Cortex of kidney (tissue), 1 donor: ENCODE measurements at places on chromosomes 16 and 17.

- DNase-seq = no peak
Observed at GRCh38 chr16:65793781-65794180, 572.7 kb upstream of the CDH5 start.

- no peak for DNase-seq
Observed at GRCh38 chr17:1040216-1040600, 43.3 kb downstream of the TIMM22 start.

- DNase-seq = no peak
Observed at GRCh38 chr17:44438636-44439035, 49.2 kb upstream of the ITGA2B start.

DNA sequence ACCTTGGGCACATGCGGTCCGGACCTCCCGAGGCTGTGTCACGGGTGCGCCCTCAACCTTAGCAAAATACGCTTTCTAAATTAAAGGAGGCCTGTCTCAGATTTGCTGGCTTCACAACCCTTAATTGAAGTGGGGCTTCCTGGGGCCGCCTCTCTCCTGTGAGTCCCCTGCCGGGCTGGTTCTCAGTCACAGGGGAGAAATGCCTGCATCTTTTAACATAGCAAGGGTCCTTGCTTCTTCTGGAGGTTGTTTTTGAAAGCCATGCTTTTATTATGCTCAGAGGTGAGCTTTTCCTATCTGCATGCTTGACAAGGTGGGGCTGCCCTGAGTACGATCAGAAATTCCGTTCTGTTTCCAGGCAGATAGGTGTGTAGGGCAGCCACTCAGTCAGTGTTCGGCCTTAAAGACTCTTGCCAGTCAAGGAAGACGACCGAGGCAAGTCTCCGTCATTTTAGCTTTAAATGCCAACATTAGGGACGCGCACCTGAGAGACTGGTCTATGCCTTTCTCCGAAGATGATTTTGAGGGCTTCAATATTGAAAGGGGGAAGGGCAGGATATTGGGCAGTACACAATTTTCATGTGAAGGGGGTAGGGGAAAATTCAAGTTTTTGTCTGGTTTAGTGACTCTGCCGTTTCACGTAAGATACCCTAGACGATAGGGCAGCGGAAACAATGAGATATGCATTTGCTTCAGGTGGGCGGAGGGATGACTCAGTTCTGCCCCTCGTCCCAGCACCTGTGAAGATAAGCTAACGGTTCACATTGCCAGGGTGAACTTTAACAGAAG, 5.5 kb upstream of the SLC7A5 start:
- no peak for DNase-seq

- no peak for DNase-seq
Observed at GRCh38 chr17:21248500-21248899, 4.7 kb downstream of the NATD1 start.

DNA sequence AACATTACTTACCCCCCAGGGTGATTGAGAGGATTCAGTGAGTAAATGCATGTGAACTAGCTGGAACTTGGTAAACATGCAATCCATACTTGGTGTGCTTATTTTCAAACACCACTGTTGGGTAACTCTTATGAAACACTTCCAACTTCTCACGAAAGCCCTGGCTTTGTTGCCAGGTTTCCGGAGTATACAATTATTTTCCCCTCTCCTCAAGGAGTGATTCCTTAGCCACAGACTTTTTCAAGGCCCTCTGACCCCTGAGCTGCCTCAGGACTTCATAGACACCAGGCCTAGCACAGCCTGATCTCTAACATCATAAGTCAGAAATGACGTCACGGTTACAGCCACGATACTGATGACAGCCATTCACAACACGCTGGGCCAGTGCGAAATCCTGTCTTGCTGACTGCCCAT, 27.6 kb downstream of the HSD17B2 start:
- DNase-seq = no peak

GRCh38 chr17:60135951-60136666, 13.7 kb upstream of the CA4 start:
- no peak for DNase-seq

DNA sequence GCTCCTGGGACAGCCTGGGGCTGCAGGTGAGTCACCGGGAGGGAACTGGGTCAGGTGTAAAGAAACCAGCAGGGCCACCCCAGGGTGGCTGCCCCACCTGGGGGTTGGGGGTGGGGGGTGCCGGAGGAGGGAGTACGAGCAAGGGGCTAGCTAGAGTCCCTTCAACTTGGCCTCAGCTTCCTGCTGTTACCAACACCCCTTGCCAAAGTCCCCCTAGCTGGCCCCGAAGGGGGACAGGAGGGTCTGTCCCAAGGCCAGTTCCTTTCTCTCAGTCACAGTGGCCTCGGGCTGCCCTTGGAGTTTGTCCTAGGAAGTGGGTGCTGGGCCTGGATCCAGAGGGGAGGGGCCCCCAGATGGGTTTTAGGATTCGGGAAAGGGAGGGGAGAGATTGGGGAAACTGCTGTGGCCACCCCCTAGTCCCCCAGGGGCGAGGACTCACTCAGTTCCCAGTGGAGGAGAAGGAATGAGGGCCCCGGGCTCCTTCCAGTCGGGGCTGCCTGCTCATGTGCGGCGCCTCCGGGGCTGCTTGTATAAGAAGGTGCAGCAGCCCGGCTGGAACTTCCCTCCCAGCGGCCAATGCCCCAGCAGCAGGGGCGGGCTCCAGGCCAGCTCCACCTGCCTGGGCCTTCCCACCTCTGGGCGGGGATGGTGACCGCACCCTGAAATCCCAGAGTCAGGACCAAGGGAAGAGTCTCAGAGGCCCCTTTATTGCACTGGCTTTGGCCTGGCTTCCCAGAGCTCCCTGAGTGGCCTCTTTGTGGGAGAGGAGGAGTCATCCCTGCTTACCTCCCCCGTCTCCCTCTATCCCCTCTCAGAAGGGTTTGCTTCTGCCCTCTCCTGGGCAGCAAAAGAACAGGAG, 7.3 kb downstream of the ARHGAP27 start:
- DNase-seq = no peak

DNA sequence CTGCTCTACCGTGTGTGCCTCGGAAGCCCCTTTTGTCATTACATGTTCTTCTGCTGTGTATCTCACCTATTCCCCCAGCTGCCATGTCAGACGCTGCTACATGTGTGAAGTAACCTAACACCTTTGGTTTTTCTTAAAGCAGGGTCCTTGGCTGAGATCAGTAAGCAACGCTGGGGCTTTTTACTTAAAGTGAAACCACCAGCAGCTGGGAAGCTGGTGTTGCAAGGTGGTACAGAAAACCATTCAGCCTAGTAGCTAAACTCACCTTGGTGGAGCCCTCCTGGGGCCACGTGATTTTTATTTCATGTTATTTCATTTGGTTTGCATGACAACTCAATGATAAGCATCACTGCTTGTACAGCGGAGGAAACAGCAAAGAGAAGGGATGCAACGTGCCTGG, 62.6 kb downstream of the PLCG2 start:
- no peak for DNase-seq

GRCh38 chr16:1105888-1106620, 10.0 kb upstream of the C1QTNF8 start:
- no peak for DNase-seq

DNA sequence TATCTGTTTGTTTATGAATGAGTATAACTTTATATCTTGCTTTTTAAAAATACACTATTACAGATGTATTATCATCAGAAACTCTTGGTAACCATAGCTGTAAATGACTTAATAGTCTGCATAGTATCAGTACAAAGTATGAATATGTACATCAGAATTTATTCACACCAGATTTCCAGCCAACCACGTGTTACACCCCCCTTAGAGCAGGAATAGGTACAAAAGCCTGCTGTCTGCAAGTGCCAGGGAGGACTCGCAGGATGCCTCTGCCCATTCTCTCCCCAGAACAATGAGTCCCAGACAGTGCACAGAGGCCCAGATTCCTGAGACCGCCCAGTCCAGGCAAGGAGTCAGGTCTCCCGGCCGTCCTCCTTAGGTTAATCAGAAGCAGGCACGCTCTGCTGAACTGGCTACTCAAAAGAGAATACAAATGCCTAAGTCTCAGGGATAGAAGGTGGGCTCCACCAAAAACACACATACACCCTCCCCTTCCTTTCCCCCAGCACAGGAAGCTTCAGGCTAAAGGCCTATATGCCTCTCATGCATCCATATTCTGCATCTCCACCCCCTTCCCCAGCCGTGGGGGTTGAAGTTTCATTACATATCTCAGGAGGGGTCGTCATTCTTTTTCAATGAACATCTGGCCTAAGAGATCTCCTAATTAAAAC, 159.1 kb upstream of the CDH11 start:
- no peak for DNase-seq

DNA sequence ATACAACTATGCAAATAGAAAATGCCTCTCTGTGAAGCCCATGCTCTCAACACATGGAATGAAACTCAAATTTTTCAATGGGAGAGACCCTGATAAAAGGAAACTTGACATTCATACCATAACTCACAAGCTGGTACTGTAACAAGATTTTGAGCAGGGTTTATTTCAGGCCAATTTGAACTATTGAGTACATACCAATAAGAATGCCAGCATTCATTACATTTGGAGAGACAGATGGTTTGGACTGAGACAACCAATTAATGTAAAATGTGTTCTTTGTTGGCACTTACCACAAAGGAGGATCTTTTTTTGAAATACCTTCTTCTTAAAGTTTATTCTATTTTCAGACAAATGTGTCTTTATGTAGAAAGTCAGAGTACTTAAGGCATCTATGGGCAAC, 1357.0 kb upstream of the GOT2 start:
- no peak for DNase-seq

GRCh38 chr17:73157521-73157890, 7.3 kb upstream of the SSTR2 start:
- no peak for DNase-seq

DNA sequence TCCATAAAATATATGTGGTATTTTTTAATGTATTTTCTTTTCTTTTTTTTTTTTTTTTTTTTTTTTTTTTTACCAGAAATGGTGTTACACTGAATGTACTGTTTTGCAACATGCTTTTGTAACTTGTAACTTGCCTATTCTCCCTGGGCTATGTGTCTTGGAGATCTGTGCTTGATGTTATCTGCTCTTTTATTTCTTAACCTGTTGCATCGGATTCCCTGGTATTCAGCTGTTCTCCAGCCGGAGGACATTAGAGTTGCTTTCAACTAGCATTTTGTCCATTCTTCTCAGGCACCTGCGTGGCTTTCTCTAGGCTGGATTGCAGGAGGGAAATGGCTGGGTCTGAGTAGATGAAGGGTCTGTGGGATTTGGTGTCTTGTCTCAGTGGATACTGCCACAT, 47.4 kb downstream of the KATNIP start:
- no peak for DNase-seq

DNA sequence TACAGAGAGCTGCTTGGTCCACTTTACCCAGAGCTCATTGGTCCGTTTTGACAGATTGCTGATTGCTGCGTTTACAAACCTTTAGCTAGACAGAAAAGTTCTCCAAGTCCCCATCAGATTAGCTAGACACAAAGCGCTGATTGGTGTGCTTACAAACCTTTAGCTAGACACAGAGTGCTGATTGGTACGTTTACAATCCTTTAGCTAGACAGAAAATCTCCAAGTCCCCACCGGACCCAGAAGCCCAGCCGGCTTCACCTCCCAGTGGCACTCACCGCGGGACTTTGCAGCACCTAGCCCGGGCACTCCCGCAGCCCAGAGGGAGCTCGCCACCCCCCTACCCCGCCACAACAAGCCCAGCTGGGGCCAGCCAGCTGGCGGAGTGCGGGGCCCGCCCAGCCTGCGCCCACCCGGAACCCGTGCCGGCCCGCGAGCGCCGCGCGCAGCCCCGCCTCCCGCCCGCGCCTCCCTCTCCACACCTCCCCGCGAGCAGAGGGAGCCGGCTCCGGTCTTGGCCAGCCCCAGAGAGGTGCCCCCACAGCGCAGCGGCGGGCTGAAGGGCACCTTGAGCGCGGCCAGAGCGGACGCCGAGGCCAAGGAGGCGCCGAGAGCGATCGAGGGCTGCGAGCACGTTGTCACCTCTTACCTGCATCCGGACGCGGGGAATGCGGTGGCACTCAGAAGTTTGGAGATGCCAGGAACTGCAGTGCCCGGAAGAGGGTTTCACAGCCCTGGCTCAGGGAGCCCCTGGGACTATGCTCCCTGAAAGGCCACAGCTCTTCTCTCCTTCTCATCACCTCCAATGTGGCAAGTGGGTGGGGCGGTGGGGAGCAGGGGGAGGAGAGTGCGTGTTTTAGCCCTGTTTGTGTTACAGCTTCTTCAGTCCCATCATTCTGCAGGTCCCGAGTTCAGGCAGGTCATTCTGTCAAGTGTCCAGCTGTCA, 1504.5 kb downstream of the CDH11 start:
- DNase-seq = no peak

- no peak for DNase-seq
Observed at GRCh38 chr17:41067281-41067680, 1.6 kb upstream of the KRTAP2-4 start.

- DNase-seq = no peak
Observed at GRCh38 chr17:55664287-55664686, 58.4 kb downstream of the TMEM100 start.
